Heart left ventricle (tissue), 16 donors: ENCODE measurements at places on chromosomes 16 and 17. TPM values are rescaled to one million over a fixed set of nuclear protein-coding genes. Genes with fewer than 3 reads are reported as not detected.

The PPY gene
- total RNA-seq, result not detected

The MPV17L gene
- 9.3 TPM for total RNA-seq

The GNAO1 gene
- 12.0 TPM for total RNA-seq

The SOX15 gene
- total RNA-seq, result 8.0 TPM

The RAPGEFL1 gene
- 3.6 TPM for total RNA-seq

The NSRP1 gene
- total RNA-seq, result 28.6 TPM

The C17orf78 gene
- not detected for total RNA-seq

The CACNA1H gene
- total RNA-seq, result 14.6 TPM

The CCL17 gene
- total RNA-seq, result not detected

The CEP295NL gene
- 0.46 TPM for total RNA-seq

The TEKT1 gene
- total RNA-seq, result not detected

GRCh38 chr17:31647661-31648060 is 211.4 kb downstream of the COPRS start:
- DNase-seq, result no peak

GRCh38 chr17:59643159-59644140 is 23.8 kb downstream of the CLTC start:
- DNase-seq, result no peak

- DNase-seq, result no peak
These were observed 8.8 kb downstream of the SLC26A11 start for GRCh38 chr17:80229011-80229410.

GRCh38 chr17:28643983-28644786 is 773 bp downstream of the BLTP2 start:
- DNase-seq, result no peak

- DNase-seq, result peak; percentile 27
These were observed 25.9 kb upstream of the TNFRSF13B start for GRCh38 chr17:16997514-16998429.

DNA sequence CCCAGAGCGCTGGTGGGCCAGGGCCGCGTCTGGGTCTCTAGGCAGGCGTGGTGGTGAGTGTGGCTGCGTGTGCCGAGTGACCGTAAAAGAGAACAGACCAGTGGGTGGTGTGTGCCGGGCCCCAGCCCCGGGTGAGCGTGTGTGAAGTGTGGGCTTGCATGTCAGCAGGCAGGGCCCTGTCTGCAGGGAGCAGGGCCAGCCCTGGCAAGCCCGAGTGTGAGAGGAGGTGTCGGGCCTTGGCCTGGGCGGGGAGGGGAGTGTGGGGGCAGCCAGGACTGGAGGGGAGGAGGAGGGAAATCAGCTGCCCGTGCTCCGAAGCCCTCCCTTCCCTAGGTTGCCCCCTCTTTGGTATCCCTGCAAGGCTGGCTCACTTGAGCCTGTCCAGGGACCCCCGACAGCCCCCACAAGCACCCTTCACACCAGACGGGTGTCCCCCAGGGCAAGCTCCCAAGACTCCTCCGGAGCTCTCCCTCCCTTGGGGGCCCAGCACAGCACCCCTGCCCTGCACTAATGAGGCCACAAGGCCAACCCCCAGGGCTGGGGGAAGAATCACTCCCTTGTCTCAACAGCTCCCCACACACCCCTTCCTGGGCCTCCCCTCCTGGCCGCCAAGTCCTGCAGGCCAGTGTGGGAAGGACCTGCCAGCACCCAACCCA is 1.9 kb downstream of the USH1G start:
- DNase-seq, result no peak

DNA sequence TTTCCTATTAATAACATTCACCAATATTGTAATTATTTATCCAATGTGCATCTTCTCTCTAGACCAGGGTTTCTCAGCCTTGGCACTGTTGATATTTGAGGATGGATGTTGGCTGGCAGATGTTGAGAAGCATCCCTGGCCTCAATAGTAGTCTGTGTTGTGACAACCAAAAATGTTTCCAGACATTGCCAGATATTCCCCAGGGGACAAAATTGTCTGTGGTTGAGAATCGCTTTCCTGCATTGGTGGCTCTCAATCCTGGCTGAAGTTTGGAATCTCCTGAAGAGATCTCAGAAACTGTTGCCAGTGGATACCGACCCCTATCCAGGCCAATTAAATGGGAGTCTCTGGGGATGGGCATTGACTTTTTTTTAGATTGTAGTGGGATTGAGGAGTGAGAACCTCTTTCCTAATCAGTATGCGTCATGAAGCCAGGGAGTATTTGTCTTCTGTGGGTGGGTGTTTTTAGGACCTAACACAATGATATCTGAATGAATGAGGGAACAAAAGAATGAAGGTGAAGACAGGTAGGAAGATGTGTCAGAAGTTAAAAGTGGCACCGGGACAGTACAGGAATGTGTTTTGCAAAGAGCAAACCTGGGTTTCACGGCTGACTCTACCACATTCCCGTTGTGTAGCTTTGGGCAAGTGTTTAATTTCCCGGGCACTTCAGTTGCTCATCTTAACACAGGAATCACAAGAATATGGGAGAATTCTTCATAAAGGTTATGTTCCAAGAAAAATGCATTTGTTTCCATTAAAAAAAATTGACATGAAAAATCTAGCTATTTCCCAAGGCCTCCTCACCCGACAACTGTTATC is 24.3 kb downstream of the HSD17B2 start:
- no peak for DNase-seq

- DNase-seq, result no peak
These were observed 1.4 kb downstream of the RAB26 start for GRCh38 chr16:2149630-2150417.

GRCh38 chr17:72903522-72903921 is 189.0 kb downstream of the SLC39A11 start:
- no peak for DNase-seq

DNA sequence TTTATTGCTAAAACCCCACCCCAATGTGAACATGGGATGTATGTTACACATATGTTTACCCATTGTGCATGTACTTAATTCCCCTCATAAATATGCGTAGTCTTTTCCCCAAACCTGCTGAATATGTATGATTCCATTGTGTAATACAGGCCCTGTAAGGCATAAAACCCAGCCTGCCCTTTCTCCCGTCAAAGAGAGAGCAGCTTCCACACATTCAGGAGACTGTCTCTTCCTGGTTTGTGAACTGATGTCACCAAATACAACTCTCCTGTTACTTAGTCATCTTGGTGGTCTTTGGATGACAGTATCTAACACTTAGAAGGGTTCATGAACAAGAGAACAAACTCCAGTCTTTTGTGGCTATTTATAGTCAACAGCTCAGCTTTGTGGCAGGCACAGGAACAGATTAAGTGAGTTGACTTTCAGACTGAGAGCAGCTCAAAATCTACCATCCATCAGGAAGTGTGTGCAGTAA is 24.7 kb upstream of the TMC7 start:
- no peak for DNase-seq

GRCh38 chr16:68244481-68244902 is 681 bp upstream of the PLA2G15 start:
- DNase-seq, result no peak

DNA sequence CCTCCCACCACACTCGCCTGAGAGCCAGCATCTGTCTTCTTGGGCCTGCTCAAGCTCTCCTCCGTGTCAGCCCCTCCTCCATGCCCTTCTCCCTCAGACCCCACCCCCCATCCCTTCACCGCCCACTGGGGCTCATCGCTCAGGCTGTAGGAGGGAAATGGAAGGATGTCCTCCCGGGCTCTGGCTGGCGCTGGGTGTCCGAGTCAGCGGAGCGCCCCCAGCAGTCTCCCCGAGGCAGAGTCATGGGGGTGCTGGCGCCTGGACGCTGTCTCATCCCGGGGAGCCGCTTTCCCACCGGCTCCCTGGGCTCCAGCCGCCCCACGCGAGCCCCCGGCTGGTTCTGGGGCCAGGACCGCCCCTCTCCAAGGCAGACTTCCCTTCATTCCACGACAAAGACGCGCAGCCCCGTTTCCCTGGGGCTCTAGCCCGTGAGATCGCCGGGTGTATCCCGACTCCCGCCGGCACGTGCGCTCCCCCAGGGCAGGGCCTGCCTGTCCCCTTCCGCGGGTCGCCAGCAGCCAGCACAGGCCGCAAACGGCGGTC is 428 bp upstream of the ANTKMT start:
- peak; percentile 65 for DNase-seq

DNA sequence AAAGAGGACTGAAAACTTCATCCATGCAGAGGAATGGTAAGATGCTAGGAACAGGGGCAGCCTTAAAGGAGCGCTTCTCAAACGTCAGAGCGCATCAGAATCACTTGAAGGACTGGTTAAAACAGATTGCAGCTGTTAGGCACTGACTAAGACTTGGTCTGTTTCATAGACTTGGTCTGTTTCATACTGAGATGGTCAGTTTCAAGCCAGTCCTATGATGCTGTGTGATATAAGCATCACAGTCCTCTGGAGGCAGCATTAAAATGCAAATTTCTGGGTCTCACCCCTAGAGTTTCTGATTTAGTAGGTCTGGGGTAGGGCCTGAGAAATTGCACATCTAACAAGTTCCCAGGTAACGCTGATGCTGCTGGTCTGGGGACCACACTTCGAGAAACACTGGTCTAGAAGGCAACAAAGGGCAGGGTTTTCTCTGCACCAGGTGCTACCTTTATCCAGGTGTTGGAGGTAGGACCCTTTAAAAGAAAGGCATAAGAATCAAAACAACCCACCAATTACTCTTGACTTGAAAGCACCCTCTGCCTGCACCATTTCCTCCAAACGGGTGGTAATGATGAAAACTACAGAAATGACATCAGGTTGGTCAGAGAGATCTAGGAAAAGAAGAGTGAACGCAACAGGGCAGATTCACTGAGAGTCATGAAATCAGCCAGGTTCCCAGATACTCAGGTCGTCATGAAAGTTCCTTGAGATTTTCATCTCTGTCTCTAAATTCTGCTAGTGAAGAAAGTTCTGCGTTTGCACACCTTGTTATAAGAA is 95.0 kb upstream of the RCVRN start:
- DNase-seq, result no peak
